ENCODE measurements at places on chromosomes 3 and 15.

DNA sequence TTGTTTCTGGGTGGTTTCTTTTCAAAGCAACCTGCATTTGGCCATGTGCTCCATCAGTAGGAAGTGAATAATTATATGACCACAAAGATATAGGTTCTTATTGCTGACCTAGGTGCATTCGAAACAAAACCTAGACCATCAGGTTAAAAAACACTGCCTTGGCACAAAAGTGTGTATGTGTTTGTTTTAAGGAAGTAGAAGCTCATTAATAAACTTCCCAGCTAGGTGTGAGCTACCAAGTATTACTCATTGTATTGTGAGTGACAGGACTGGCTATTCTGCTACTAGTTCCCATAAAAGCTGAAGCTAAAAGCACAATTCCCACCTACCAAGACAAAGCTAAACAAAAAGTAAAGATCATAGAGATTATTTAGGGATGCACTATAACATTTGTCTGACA, 168.2 kb downstream of the TP63 start:
- no peak overlapping the region for H3K4me3 ChIP-seq
- no peaks in the 10 kb centered on the region for H3K27me3 ChIP-seq
- peaks cover 5% of the 10 kb centered on the region for H3K4me1 ChIP-seq
- no peak for DNase-seq
- no peak overlapping the region for H3K27ac ChIP-seq

GRCh38 chr3:54159917-54160316, 37.6 kb downstream of the CACNA2D3 start:
- H3K4me1 ChIP-seq: peaks cover 1% of the 10 kb centered on the region
- H3K4me3 ChIP-seq: no peak overlapping the region
- no peaks in the 10 kb centered on the region for H3K36me3 ChIP-seq

DNA sequence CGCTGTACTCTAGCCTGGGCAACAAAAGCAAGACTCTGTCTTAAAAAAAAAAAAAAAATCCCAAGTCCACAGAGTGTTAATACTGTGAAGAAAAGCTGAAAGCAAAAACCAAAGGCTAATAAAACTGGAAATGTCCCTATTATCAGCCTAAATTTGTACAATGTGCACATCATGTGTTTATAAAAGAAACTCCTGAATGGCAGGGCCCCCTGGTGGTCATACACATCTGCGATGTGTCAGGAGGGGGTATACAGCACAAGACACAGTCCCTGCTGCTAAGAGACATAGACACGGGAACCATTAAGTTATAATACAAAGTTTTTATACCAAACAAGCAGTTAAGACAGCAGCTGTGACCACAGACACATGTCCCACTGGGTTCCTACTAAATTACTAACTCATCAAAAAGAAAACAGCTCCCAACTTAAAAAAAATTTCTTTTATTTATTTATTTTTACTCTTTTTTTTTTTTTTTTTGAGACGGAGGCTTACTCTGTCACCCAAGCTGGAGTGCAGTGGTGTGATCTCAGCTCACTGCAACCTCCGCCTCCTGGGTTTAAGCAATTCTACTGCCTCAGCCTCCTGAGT, 31.0 kb downstream of the IDH2 start:
- no peak overlapping the region for H3K27ac ChIP-seq
- no peaks in the 10 kb centered on the region for H3K27me3 ChIP-seq
- peaks cover 51% of the 10 kb centered on the region for H3K36me3 ChIP-seq
- DNase-seq: no peak

DNA sequence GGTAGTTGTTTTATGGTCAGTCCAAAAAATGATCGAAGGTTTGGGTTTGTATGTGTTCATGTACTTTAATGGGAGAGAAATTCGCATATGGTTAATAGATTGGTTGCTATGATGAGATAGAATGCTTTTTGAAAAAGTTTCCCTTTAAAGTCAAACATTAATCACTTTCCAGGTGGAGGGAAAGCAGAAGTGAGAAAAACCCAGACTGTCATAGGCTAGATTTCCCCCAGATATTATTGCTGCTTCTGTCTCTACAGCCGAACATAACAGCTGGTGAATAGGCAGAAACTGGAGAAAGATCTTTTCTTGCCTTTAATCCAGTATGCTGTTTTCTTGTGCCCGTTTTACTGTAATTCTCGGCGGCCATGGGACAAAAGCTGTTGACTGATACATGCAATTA, 287.6 kb downstream of the SOX2 start:
- H3K36me3 ChIP-seq: no peaks in the 10 kb centered on the region
- no peak overlapping the region for H3K4me3 ChIP-seq
- DNase-seq: no peak

DNA sequence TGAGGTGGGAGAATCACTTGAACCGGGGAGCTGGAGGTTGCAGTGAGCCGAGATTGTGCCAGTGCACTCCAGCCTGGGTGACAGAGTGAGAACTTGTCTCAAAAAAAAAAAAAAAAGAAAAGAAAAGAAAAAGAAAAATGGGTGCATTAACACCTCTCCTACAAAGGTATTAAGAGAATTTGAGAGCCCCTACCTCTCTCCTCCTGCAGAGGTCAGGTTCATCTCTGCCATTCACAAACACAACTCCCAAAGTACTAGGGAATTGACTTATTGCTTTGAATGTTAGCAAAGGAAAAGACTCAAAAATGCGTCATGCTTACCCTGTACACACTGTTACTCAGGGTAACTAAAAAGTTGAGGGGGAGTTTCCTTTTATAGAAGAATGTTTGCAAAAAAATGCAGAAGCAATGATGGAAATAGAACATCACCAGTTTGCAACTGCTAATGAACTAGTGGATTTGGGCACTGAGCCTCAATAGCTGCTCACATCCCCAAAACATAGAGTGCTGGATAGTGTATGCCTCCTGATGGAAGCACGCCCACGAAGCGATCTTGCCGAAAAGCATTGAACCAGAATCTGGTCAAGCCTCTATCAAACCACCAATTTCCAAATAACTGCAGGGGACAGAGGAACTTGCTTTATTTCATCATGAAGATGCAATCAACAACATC, 15.5 kb upstream of the LYZL4 start:
- H3K36me3 ChIP-seq: no peaks in the 10 kb centered on the region
- no peak for DNase-seq
- H3K4me1 ChIP-seq: no peaks in the 10 kb centered on the region
- no peak overlapping the region for H3K4me3 ChIP-seq

DNA sequence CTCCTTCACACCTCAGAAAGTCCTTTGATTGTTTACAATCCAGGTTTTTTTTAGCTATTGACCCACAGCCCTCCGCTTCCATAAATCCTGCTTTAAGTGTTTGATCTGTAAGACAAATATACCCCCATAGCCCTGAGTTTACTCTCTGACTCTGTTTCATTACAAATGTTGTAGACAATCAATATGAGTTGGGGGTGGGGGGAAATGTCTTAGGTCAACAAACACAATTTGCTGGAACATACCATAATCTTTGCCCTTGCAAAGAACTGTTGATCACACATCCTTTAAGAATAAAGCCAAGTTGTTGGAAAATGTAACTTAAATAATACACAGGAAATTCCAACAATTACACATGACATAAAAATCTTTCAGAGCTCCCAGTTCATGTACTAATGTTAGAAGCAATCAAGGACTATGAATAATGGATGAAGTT, 301.8 kb upstream of the SEMA6D start:
- DNase-seq: no peak
- no peaks in the 10 kb centered on the region for H3K36me3 ChIP-seq
- H3K27ac ChIP-seq: no peak overlapping the region
- no peak overlapping the region for H3K4me3 ChIP-seq

DNA sequence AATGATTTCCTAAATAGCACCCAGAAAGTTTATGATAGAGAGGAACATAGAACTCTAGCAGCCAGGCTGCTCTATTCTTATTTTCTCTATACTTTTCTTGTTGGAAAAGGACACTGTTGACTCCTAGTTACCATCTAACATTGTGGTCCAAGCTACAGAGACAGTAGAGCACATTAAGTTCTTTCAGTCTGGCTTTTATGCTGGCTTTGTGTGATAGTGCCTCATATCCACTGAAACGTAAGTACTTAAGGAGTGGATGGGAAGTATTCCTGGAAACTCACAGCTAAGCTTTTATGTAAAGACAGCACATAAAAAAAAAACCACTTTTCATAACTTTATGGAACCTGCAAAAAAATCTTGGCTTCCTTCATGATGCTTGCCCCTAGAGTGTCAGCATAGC, 480.1 kb upstream of the TPRG1 start:
- DNase-seq: no peak
- H3K27me3 ChIP-seq: no peaks in the 10 kb centered on the region
- H3K27ac ChIP-seq: no peak overlapping the region
- no peak overlapping the region for H3K4me3 ChIP-seq

DNA sequence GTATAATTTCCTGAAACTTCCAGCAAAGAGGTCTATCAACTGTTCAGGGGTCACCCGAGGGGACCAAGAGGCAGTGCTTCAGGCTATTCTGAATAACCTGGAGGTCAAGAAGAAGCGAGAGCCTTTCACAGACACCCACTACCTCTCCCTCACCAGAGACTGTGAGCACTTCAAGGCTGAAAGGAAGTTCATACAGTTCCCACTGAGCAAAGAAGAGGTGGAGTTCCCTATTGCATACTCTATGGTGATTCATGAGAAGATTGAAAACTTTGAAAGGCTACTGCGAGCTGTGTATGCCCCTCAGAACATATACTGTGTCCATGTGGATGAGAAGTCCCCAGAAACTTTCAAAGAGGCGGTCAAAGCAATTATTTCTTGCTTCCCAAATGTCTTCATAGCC, 6.8 kb downstream of the GCNT3 start:
- no peaks in the 10 kb centered on the region for H3K4me1 ChIP-seq
- no peaks in the 10 kb centered on the region for H3K36me3 ChIP-seq
- no peak overlapping the region for H3K4me3 ChIP-seq
- no peak for DNase-seq
- no peak overlapping the region for H3K27ac ChIP-seq

DNA sequence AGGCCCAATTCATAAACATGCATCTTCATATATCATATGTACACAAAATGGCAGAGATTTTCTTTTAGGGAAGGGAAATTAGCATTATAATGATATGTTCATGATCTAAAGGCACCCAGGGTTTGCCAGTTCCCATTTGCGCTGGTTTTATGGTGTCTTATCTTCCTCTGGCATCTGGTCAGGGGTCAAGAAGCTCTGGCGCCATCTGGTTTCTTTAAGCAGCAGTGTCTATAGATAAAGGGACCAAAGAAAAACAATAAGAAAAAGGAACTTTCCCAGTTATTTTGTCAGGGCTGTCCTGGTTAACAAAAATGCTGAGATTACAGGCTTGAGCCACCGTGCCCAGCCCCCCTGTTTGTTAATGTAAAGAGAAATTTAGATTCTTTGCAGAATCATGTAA, 3.3 kb upstream of the DCP1A start:
- no peak overlapping the region for H3K4me3 ChIP-seq
- H3K27me3 ChIP-seq: no peaks in the 10 kb centered on the region
- no peak for DNase-seq
- H3K4me1 ChIP-seq: peaks cover 10% of the 10 kb centered on the region
- H3K27ac ChIP-seq: no peak overlapping the region
- no peaks in the 10 kb centered on the region for H3K36me3 ChIP-seq

- DNase-seq: no peak
- no peak overlapping the region for H3K27ac ChIP-seq
- no peak overlapping the region for H3K4me3 ChIP-seq
- no peaks in the 10 kb centered on the region for H3K36me3 ChIP-seq
- H3K4me1 ChIP-seq: peaks cover 5% of the 10 kb centered on the region
- H3K27me3 ChIP-seq: no peaks in the 10 kb centered on the region
These were observed 5.9 kb downstream of the EHD4 start for GRCh38 chr15:41966414-41966812.

DNA sequence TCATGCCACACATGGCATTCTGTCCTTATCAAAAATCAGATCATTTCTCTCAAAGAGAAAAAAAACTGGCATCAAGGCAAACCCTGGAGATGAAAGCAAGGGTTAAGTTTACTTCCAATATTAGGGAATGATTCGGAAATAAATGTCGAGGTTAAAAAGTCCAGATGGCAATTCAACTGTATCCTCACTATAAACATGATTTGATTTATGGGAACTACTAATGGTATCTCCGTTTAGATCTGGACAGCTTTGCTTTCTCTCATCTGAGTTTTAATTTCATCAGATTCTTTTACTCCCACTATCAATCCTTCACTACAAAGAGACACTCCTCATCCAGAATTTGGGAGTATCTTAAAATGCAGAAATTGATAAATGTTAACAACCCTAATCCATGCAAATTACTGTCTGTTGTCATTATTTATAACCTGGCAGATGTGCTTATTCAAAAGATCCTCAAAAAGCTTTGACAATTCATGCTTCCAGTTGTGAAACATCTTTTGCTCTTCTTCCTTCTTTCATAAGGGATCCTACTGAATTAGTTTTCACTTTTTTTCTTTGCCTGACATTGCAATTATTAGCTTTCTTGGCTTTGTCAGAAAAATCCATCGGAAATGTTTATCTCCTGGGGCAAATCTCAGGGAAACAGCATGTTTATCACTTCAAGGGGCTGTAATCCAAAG, 903.2 kb downstream of the MCTP2 start:
- no peak overlapping the region for H3K27ac ChIP-seq
- no peak overlapping the region for H3K4me3 ChIP-seq
- no peaks in the 10 kb centered on the region for H3K27me3 ChIP-seq
- H3K36me3 ChIP-seq: no peaks in the 10 kb centered on the region
- DNase-seq: no peak

DNA sequence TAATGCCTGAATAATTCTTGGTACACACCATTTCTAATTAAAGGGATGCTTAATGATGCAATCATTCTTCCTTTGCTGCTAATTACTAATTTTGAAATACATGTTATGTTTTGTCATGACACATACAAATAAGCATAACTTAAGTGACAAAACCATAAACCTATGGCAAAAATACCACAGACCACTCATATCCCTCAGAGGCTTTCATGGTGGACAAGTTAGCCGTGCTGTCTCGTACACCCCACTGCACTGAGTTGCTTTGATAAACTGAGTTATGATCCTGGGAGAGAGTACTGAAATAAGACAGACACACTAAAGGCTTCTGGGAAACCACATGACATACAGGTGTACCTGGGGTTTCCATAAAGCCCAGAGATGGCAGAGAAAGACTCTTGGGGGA, 913.8 kb downstream of the FHIT start:
- H3K27me3 ChIP-seq: no peaks in the 10 kb centered on the region
- no peak overlapping the region for H3K27ac ChIP-seq
- no peak for DNase-seq
- H3K4me3 ChIP-seq: no peak overlapping the region
- no peaks in the 10 kb centered on the region for H3K4me1 ChIP-seq
- H3K36me3 ChIP-seq: no peaks in the 10 kb centered on the region

- H3K27me3 ChIP-seq: no peaks in the 10 kb centered on the region
- no peak overlapping the region for H3K4me3 ChIP-seq
- DNase-seq: no peak
These were observed 60.7 kb downstream of the ZNF621 start for GRCh38 chr3:40585381-40586016.

DNA sequence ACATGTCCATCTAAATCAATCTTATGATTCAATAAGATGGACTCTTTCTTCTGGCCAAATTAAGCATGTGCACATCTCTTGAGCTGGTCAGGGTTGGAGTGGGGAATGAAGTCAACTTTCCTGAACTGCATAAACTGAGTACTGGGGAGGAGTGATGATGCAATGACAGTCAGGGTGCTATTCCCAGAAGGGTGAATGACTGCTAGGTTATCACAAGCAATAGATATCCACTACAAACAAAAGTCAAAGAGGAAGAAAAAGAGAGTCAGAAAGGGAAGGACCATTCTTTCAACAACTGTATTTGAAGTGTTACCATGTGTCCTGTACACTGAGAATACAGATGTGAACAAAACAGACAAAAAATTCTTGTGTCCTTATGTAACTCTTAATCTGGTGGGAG, 70.0 kb downstream of the ALCAM start:
- H3K27ac ChIP-seq: no peak overlapping the region
- no peaks in the 10 kb centered on the region for H3K27me3 ChIP-seq
- H3K4me1 ChIP-seq: peaks cover 3% of the 10 kb centered on the region
- no peak for DNase-seq

GRCh38 chr3:175493301-175493700, 634.2 kb downstream of the NAALADL2 start:
- H3K27ac ChIP-seq: no peak overlapping the region
- H3K4me3 ChIP-seq: no peak overlapping the region
- no peaks in the 10 kb centered on the region for H3K27me3 ChIP-seq
- no peaks in the 10 kb centered on the region for H3K36me3 ChIP-seq

Data from neuronal stem cell (in vitro differentiated cells).